Fibroblast of gingiva (primary cell): ENCODE measurements at places on chromosomes 2 and 18.

GRCh38 chr2:98247383-98247782 is 98.9 kb upstream of the CNGA3 start:
- DNase-seq = no peak

DNA sequence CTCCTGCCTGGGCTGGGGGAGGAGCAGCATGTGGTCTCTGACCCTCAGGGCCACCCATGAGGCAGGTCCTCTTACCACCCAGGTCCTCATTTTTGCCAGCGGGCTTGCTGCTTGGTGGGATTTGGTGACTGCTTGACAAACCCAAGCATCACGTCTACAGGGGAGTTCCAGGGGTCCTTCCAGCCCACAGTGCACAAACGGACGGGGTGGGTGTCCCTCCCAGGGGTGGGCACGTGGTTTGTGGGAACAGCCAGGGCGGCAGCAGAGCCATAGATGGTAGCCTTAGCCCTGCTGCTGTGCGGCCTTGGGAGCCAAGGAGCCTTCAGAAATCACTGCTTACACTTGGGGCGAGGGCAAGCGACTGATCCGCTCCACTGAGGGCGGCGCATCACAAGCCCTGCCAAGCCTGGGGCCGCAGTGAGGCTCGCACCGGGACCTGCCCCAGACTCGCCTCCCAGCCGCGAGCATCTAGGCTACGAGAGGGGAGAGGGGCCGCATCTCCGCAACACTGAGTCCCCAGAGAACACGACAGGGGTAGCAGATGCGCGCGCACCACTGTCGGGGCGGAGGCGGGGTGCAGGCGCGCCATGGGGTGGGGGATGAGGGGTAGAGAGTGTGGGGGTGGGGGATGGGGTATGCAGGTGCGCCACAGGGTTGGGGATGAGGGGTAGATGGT is 36.9 kb downstream of the SNED1 start:
- no peak for DNase-seq

GRCh38 chr2:68344031-68344430 is 21.1 kb upstream of the PLEK start:
- DNase-seq = no peak

DNA sequence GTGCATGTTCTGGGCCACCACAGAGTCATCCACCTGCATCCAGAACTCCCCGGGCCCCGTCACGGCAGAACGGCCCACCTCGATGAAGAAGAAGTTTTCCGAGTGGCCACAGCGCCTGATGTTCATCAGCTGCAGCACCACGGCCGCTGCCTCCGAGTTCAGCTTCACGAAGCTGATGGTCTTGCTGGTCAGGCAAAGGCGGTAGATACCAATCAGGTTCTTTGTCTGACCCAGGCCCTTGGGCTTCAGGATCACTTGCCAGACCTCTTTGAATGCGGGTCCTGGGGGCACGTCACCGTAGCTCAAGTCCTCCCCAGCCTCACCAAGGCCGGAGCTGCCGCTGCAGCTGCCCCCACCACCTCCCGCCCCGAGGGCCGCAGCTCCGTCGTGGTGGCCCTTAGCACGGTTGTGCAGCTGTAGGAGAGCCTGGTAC is 1.6 kb downstream of the IRS1 start:
- no peak for DNase-seq

DNA sequence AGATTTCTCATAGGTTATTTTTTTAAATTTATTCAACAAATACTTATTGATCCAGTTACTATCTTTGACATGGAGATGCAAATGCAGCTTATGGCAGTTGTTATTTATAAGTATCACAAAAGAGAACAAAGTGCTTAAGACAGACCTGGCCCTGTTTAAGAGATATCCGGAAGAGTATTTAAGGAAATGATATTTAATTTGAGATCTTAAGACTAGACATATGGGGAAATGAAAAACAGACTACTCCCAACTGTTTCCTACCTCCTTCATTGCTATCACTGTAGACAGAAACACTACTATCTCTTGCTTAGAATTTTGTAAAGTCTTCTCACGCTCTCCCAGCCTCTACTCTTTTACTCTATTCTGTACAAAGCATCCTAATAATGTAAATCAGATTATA is 36.0 kb downstream of the RPRD1A start:
- DNase-seq = no peak

DNA sequence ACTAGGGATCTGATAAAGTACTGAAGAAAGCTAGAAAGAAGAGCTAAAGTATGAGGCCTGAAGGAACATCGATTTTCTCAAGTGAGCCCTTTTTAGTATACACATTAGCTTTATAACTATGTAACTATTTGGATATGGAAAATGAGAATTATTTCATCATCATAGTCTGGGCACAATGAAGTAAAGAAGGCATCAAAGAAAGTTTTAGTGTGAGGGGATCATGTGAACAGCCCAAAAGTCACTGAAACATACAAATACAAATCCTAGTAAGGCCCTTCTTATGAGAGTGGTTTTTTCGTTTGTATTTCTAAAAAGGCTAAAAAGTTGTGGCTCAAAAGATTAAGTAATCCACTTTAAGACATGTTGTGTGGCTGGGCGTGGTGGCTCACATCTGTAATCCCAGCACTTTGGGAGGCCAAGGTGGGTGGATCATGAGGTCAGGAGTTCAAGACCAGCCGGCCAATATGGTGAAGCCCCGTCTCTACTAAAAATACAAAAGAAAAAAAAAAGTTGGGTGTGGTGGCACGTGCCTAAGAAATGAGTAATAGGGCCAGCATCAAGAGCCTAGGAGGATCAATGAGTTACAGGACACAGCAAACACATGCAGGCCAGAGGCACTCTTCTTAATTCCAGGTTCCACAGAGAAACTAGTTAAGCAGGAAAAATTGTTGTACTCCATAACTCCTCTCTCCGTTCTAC is 61.9 kb downstream of the PUM2 start:
- peak; percentile 19 for DNase-seq

GRCh38 chr2:158060835-158061435 is 40.7 kb upstream of the UPP2 start:
- DNase-seq = peak; percentile 3

- no peak for DNase-seq
Observed at GRCh38 chr2:1997976-1998375, 253.7 kb upstream of the PXDN start.

GRCh38 chr2:159904959-159905305 is 106.9 kb upstream of the CD302 start:
- no peak for DNase-seq

DNA sequence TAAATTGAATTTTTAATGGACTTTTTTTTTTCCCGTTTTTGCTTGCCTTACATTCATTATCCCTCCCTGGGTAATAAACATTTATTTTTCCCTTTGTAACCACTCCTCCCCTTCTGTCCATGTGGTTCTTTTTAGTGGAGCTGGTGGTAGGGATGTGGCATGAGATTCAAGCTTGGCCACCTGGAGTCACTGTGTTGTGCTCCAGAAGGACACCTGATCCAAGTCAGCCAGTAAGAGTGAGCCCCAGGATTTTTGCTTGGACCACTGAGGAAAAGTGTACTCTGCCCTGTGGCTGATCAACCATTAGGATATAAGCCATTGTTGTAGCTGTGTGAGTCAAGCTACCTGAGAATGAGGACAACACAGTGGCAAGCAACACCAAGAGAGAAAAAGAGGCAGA is 11.1 kb upstream of the ACTR3 start:
- no peak for DNase-seq

GRCh38 chr2:240591784-240592183 is 5.2 kb downstream of the CAPN10 start:
- DNase-seq = no peak

DNA sequence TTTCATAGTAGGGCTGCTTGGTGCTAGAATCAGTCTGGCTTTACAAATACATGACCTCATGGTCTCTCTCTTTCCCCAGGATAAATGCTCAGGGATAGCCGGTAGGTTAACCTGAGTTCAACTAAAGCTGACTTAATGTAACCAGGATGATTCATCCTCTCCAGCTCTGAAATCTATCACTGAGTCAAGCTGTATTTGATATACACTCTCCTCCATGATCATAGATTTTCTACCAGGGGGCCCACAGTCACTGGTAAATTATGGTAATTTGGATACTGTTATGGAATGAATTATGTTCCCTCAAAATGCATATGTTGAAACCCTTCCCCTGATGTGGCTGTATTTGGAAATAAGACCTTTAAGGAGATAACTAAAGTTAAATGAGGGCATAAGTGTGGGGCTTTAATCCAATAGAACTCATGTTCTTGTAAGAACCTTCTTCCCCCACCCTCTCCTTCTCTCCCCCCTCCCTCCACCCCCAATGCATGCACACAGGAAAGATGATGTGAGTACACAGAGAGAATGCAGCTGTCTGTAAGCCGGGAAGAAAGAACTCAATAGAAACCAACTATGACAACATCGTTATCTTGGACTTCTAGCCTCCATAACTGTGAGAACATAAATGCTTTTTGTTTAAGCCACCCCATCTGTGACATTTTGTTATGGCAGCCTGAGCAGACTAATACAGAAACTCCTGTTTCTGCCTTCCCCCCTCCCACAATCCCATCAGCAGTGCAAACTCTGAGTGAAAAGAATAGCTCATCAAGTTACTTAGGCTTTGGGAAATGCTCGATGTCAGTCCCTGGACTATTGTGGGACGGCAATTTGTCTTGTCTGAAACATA is 134.9 kb upstream of the KYNU start:
- DNase-seq = peak; percentile 23

- DNase-seq = peak; percentile 44
Observed at GRCh38 chr2:239466061-239466754, 65.4 kb upstream of the HDAC4 start.

- DNase-seq = no peak
Observed at GRCh38 chr2:46296216-46296839, 879 bp upstream of the EPAS1 start.
